LNCaP clone FGC (cell line): ENCODE measurements at places on chromosomes 4 and X.
A peak's percentile ranks its signal among the peaks of the same experiment; 100 is the strongest.

DNA sequence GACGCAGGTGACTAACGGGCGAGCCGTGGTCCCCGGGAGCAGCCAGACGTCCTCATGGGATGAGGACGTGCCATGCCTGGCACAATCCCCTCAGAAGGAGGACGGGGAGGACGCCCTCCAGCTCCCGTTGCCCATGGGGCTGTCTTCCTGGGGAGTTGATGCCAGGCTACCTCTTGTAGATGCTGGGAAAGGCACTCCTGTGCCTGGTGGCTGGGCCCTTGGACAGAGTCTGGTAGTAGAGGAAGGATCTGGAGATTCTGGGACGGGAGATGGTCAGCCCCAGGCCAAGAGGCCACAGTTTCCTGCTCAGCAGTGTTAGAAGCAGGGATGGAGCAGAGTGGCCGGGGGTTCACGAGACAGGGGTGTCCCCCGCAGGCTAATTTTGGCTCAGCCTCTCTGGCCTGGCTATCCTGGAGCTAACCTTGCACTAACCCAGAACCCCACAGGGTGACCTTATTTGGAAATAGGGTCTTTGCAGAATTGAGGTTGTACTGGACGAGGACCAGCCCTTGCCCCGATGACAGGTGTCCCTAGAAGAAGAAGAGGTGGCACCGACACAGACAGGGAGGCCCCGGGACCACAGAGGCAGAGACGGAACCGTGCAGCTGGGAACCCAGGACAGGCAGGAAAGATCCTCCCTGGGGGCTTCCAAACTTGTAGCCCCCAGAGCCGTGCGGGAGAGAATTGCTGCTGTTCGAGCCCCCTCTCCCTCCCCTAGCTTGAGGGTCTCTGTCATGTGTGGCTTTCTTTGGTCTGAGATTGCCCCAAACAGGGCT lies 50.1 kb upstream of the ADRA2C start:
- DNase-seq, result no peak

DNA sequence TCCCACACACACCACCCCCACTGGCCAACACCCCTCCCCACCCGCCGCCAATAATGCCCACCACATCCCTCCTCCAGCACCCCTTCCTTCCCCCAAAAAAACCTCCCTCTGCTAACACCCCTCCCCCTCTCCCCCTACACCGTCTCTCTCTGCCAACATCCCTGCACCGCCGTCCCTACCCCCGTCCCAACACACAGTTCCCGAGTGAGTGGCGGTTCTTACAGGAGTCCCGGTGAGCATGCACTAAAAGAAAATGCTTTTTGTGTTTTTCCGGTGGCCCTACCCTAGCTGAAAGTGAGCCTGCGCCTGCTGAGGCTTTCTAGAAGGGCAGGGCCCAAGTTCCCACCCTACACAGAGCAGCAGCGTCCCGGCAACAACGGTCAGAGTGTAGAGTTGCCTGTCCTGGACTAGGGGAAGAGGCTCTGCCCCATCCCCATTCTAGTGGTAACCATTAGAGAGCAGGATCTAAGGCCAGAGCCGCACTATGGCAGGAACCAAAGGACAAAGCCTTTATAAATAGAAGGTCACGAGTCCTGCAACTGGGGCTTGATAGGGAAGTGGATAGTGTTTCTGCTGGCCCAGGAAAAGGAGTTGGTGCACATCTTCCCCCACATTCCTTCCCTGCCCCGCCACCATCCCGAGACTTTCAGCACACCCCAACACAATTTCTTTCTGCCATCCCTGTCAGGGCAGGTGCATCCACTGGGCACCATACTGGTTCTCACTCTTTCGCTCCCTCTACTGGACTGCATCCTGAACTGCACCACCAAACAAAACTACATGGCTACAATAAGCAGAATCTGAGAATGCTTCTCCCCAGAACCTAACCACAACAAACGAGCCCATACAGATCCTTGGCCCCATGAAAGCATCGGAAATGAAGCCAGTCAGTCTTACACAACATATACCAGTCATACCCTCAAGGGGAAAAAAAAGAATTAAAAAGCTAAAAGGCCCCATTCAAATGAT lies 78.1 kb upstream of the PAGE3 start:
- DNase-seq, result peak; percentile 1

DNA sequence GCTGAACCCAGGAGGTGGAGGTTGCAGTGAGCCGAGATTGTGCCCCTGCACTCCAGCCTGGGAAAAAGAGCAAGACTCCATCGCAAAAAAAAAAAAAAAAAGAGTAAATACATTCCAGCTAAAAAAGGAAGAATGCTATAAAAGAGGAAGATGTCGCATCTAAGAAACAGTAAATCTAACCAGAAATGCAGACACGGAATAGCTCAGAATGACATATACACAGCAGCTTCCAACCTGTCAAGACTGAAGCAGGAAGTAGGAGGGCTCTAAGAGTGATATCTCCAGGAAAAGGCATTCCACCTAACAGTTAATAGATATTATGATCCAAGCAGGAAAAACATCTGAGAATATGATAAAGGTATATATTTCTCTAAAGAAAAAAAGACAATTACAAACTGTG lies 16.0 kb downstream of the CLOCK start:
- no peak for DNase-seq

- DNase-seq, result no peak
Measured at GRCh38 chr4:184356366-184356765, 118.0 kb downstream of the IRF2 start.

DNA sequence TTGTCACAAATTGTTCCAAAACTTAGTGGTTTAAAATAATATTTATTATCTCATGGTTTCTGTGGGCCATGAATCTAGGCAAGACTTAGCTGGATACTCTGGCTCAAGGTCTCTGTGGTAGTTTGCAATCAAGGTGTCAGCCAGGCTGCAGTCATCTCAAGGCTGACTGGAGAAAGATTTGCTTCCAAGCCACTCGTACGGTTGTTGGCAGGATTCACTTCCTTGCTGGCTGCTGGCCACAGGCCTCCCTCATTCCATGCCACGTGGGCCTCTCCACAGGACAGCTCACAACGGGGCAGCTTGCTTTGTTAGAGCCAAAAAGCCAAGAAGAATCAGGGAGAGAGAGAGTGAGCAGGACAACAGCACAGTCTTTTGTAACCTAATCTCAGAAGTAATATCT lies 101.4 kb downstream of the WWC2 start:
- peak; percentile 35 for DNase-seq

- DNase-seq, result no peak
Measured at GRCh38 chrX:136220540-136220939, 30.7 kb downstream of the MAP7D3 start.

DNA sequence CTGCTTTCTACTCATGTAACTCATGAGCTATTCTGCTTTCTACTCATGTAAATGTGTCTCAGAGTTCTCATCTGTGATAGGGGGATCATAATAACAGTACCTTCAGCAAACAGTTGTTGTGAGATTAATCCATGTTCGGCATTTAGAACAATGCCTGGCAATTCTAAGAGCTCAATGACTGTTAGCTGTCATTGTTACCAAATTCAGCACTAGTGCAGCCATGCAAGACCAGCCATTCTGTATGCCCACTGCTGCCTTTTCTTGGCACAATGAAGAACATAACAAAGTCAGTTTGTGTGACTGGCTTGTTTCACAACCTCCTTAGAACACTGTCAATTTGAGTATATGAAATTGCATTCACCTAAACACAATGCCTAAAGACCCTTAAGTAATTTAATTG lies 163.2 kb downstream of the ANK2 start:
- no peak for DNase-seq

- DNase-seq, result no peak
Measured at GRCh38 chrX:133559909-133560308, 144.6 kb upstream of the GPC4 start.

DNA sequence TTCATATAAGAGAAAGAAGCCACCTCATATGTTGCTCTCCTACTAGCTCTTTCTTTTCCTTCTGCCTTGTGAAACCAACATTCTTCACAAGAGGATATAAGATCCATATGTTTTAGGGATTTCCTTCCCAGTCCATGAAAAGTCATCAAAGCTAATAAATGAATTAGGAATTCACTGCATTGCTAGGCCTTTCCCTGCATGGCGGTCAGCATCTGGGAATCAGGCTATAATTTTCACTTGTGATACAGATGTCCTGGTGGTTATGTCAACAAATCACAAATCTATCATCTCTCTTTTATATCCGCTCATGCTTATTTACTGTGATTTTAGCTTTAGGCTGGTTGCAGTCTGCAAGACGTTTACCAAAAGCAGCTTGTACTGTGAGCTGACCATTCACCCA lies 510.0 kb downstream of the NLGN4X start:
- no peak for DNase-seq

GRCh38 chrX:65932173-65933084 lies 107.5 kb downstream of the VSIG4 start:
- DNase-seq, result peak; percentile 8

GRCh38 chrX:101658661-101659491 lies 774 bp downstream of the ARMCX2 start:
- DNase-seq, result no peak

DNA sequence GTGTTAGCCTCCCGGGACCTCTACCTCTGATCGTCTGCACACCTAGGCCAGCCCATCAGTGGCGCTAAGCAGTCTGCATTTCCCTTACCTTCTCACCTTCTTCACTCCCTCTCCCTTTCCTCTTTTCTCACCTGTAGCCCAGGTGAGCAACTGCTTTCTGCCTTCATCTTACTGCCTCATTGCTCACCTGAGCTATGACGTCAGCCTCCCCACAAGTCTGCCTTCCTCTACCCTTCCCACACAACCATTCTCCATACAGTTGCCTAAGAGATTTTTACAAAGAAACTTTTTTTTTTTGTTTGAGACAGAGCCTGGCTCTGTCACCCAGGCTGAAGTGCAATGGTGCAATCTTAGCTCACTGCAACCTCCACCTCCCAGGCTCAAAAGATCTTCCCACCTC lies 136.3 kb downstream of the BCOR start:
- DNase-seq, result no peak

- no peak for DNase-seq
Measured at GRCh38 chr4:71473541-71474240, 134.9 kb downstream of the SLC4A4 start.

GRCh38 chr4:184255361-184255760 lies 37.7 kb upstream of the ENPP6 start:
- DNase-seq, result no peak

GRCh38 chr4:126172126-126172525 lies 857.4 kb downstream of the FAT4 start:
- DNase-seq, result no peak

- DNase-seq, result no peak
Measured at GRCh38 chr4:22191565-22191964, 243.0 kb upstream of the KCNIP4 start.

DNA sequence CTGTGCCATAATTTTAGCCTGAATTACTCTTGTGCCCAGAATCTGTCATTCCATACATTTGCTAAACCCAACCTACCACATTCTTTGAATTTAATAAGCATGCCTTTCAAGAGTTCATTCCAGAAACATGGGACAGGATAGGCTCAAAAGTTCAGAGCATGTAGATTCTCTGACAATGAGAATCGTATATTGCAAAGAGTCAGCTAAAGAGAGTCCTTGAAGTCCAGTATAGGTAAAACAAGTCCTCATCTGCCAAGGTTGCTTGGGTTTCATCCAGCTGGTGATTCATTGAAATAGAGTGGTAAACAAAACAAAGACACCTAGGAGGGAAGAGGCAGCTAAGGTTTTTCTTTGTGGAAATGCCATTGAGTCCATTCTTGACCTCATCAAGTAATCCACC lies 249.3 kb upstream of the DIPK2B start:
- peak; percentile 26 for DNase-seq

DNA sequence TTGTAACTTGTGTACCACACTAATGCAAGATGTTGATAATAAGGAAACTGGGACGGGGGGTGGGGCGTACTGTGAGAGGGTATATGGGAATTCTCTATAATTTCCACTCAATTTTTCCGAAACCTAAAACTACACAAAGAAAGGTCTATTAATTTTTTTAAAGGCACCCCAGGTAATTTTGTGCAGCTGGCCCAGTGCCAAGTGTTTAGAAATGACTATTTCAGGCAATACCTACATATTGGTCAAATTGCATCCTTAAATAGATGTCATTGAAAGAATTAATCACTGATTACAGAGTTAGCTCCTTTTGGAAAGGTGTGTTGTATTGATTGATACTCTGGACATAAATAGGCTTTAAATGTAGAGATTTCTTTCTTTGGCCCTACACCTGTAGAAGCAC lies 10.1 kb upstream of the MTMR1 start:
- no peak for DNase-seq

GRCh38 chr4:116180157-116180601 lies 905.2 kb downstream of the TRAM1L1 start:
- DNase-seq, result no peak

DNA sequence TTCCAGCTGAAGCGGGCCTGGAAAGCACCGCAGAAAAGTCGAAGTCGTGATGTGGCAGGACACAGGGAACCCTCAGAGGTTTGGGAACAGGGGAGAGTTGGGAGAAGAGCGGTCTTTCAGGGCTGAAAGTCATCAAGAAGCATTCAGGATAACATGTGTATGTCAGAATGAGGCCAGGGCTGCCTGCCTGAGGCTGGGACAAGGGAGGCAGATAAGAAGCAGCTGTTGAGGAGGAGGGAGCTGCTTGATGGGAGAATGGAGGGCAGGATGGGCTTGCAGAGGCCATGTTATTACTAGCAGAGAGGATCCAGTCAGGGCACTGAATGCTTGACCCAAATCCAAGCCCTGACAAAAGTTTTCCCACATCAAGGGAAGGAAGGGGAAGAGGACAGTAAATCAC lies 132.0 kb downstream of the ATG4A start:
- DNase-seq, result no peak

GRCh38 chrX:46712764-46713163 lies 46.2 kb downstream of the SLC9A7 start:
- DNase-seq, result no peak

DNA sequence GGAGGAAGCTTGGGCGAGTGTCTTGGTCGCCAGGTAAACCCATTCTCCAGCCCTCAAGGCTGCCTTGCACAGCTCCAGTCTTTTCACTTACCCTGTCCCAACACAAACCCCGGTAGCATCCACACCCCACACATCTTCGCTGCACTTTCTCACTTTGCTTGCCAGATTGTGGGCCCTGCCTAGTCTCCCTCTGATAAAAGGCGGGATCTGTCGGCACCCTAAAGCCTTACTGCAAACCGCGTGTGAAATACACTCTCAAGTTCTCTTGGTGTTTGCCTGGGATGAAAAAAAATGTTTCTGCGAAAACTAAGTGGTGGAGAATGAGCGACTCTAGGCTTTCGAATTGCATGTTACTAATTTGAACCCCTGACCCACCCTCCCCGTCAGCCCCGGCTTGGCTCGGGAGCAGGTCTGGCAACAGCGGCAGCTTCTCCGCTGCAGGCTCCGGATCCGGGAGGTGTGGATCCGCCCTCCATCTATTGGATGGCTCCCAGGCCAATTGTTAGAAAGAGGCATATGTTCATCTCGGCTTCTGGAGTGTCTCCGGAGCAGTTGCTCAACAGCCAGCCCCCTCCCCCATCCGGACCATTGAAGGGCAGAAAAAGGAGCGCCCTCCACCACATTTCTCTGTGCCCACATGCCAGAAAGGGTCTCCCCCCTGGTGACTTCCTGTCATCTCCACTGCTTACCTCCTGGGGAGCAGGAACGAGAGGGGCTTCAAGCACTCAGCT lies 3.0 kb upstream of the CITED1 start:
- no peak for DNase-seq

GRCh38 chr4:15198070-15198727 lies 195.9 kb downstream of the CPEB2 start:
- DNase-seq, result no peak
